T-helper 17 cell (primary cell): ENCODE measurements at places on chromosomes 7 and 10. TPM values are rescaled to one million over a fixed set of nuclear protein-coding genes. Genes with fewer than 3 reads are reported as not detected.

DNA sequence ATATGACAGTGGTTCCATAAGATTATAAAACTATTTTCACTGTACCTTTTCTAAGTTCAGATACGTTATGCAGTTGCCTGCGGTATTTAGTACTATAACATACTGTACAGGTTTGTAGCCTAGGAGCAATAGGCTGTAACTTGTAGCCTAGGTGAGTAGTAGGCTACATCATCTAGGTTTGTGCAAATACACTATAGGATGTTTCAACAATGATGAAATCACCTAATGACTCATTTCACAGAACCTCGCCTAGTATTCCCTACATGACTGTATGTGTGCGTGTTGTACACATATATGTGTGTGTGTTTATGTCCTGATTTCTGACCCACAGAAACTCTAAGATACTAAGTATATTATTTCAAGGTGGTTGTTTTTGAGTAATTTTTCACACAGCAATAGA lies 139.0 kb downstream of the HERPUD2 start:
- no peaks in the 10 kb centered on the region for H3K36me3 ChIP-seq
- H3K27ac ChIP-seq = no peak overlapping the region
- H3K27me3 ChIP-seq = peaks cover 29% of the 10 kb centered on the region
- H3K4me1 ChIP-seq = peaks cover 3% of the 10 kb centered on the region
- H3K4me3 ChIP-seq = no peak overlapping the region

ELAPOR2 gene
- 10.4 TPM for total RNA-seq

DNA sequence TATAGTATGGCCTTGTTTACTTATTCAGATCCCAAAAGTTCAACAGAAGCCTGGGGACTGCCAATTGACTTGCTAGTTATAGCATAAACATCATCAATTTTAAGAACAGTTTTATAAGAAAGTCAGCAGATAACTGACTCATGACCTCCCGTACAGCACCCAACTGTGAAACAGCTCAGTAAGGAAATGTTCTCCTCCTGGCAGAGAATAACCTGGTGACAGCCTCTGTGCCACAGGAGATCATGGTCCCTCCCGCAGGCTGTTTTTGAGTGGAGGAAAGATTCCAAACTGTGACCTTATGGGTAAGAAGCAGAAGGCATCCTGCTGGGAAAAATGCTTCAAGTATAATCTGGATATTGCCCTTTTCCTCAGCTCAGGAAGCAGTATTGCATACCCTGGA lies 182.5 kb downstream of the SEMA3D start:
- no peak for DNase-seq
- no peaks in the 10 kb centered on the region for H3K36me3 ChIP-seq
- no peak overlapping the region for H3K4me3 ChIP-seq
- H3K27me3 ChIP-seq = no peaks in the 10 kb centered on the region

DNA sequence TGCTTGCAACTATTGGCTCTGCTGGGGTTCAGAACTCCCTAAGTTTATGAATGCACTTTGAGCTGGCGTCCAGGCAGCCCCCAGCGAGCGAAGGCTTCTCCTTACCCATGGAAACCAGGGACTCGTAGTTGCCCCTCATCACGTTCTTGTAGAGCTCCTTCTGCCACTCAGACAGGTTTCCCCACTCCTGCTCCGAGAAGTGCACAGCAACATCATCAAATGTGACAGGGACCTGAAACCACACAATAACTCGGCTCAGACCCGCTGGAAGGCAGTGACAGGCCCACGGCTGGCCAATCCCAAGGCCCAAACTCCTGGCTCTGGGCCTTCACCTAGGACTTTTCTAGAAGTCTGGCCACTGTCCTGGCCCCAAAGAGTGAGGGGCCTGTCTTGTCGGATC lies 6.9 kb downstream of the ZNF777 start:
- DNase-seq = no peak
- H3K4me1 ChIP-seq = peaks cover 22% of the 10 kb centered on the region
- no peak overlapping the region for H3K4me3 ChIP-seq
- H3K27ac ChIP-seq = no peak overlapping the region

DNA sequence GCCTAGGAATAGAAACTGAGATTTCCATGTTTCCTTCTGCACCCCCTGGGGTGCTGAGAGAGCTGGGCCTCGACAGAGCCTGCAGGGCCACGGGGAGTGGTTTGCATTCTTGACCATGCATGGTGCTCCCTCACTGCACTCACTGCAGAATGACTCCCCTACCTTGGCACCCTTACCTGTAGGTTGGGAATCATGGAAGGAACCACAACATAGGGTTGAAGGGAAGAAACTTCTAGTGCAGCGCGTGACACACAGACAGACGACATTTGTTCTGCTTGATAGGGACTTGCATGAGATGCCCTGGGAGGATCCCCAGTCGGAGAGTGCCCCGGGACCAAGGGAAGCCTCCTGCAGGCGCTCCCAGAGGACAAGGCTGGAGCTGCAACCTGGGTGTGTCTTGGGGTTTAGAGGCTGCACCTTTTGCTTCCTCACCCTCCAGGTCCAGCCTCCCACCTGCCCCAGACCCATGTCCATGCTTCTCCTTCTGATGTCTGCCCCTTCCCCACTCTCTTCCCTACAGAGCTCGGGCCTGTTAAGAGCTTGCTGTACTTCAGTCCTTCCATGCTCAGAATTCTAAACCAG lies 245.2 kb downstream of the ABCA13 start:
- H3K4me3 ChIP-seq = no peak overlapping the region
- no peak for DNase-seq
- no peaks in the 10 kb centered on the region for H3K27me3 ChIP-seq
- no peaks in the 10 kb centered on the region for H3K36me3 ChIP-seq

PILRA gene
- 14.5 TPM for total RNA-seq

GRCh38 chr7:21507627-21508343 lies 35.1 kb upstream of the DNAH11 start:
- no peaks in the 10 kb centered on the region for H3K27me3 ChIP-seq
- no peak overlapping the region for H3K27ac ChIP-seq
- DNase-seq = no peak
- H3K4me3 ChIP-seq = no peak overlapping the region
- peaks cover 2% of the 10 kb centered on the region for H3K4me1 ChIP-seq

- DNase-seq = no peak
- no peak overlapping the region for H3K27ac ChIP-seq
- H3K36me3 ChIP-seq = no peaks in the 10 kb centered on the region
- H3K27me3 ChIP-seq = peaks cover 30% of the 10 kb centered on the region
- no peaks in the 10 kb centered on the region for H3K4me1 ChIP-seq
- H3K4me3 ChIP-seq = no peak overlapping the region
Measured at GRCh38 chr10:42952349-42952748, 124.5 kb upstream of the RET start.

GRCh38 chr10:88896372-88896993 lies 16.4 kb downstream of the STAMBPL1 start:
- peaks cover 47% of the 10 kb centered on the region for H3K4me1 ChIP-seq
- H3K4me3 ChIP-seq = no peak overlapping the region
- no peaks in the 10 kb centered on the region for H3K27me3 ChIP-seq
- peaks cover 5% of the 10 kb centered on the region for H3K36me3 ChIP-seq

DNA sequence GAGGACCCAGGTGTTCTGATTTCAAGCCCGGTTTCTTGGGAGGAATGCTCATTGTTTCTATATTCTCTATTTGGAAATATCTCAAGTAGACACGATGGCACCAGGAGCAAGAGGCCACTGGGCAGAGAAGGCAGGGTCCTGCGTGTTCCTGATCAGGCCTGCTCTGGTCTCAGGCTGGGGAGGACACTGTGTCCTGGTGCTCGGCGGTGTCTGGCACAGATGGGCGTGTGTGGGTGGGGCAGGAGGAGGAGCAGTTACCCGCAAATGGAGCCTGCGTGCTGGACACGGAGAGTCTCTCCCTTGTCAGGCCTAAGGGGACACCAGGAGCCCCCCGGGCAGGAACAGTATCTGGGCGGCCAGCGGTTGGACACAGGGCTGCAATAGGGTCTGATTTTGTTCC lies 25.9 kb upstream of the GOLGA7B start:
- H3K4me3 ChIP-seq = no peak overlapping the region
- H3K36me3 ChIP-seq = peaks cover 4% of the 10 kb centered on the region
- H3K27me3 ChIP-seq = peaks cover 6% of the 10 kb centered on the region
- H3K27ac ChIP-seq = no peak overlapping the region
- DNase-seq = no peak
- peaks cover 12% of the 10 kb centered on the region for H3K4me1 ChIP-seq

- no peak overlapping the region for H3K4me3 ChIP-seq
- no peak for DNase-seq
Measured at GRCh38 chr10:17497446-17498030, 43.1 kb upstream of the ST8SIA6 start.

ZNF394 gene
- total RNA-seq = 189 TPM

CDC14C gene
- total RNA-seq = not detected

PON3 gene
- total RNA-seq = not detected

SFTPA1 gene
- not detected for total RNA-seq

DNA sequence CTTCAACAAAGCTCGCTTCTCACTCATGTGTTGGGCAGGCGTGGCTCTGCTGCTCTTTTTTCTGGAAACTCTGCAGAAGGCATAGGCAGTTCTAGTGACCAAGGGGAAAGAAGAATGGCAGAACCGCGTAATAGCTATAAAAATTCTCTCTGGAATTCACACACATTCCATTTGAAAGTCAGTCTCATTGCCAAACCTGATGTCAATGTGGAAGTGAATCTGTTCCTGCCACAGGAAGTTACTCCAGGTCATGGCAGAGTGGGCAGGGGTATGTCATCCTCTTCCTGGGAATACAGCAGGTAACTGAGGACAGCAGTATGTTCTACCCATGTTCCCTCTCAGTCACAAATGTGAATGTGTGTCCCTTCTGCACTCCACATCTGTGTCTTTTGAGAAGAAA lies 8.2 kb upstream of the PAXIP1 start:
- H3K4me1 ChIP-seq = peaks cover 7% of the 10 kb centered on the region
- H3K27ac ChIP-seq = no peak overlapping the region
- H3K36me3 ChIP-seq = no peaks in the 10 kb centered on the region

AGMO gene
- total RNA-seq = not detected

- no peak overlapping the region for H3K27ac ChIP-seq
- peaks cover 24% of the 10 kb centered on the region for H3K27me3 ChIP-seq
- peaks cover 3% of the 10 kb centered on the region for H3K4me1 ChIP-seq
- H3K4me3 ChIP-seq = no peak overlapping the region
- no peaks in the 10 kb centered on the region for H3K36me3 ChIP-seq
- DNase-seq = no peak
Measured at GRCh38 chr7:138226745-138227279, 150.6 kb downstream of the AKR1D1 start.

GRID1 gene
- total RNA-seq = not detected

DNA sequence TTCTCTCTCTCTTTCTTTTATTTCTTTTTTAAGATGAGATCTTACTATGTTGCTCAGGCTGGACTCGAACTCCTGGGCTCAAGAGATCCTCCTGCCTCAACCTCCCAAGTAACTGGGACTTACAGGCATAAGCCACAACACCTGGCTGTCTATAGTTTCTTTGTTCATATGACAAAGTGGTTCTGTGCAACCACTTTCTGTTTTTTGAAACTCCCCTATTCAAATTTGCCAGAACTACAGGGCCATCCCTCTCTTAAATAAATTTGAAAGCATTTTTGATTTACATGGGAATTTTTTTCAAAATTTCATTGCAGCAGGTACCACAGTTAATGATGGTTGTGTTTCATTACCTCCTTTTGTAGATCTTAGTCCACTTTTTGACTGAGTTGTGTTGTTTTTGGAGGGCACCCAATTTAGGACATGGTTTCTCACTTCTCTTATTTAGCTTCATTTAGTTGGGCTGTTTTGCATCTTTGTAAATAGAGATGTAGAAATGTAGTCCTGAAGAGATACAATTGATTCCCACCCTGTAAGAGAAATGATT lies 119.2 kb downstream of the LRRC4 start:
- no peak for DNase-seq
- peaks cover 19% of the 10 kb centered on the region for H3K4me1 ChIP-seq
- H3K27ac ChIP-seq = no peak overlapping the region
- no peaks in the 10 kb centered on the region for H3K27me3 ChIP-seq
- peaks cover 4% of the 10 kb centered on the region for H3K36me3 ChIP-seq

GRCh38 chr10:72460284-72460876 lies 105.7 kb upstream of the DNAJB12 start:
- H3K36me3 ChIP-seq = peaks cover 6% of the 10 kb centered on the region
- no peaks in the 10 kb centered on the region for H3K4me1 ChIP-seq
- no peak overlapping the region for H3K4me3 ChIP-seq
- DNase-seq = no peak

DNA sequence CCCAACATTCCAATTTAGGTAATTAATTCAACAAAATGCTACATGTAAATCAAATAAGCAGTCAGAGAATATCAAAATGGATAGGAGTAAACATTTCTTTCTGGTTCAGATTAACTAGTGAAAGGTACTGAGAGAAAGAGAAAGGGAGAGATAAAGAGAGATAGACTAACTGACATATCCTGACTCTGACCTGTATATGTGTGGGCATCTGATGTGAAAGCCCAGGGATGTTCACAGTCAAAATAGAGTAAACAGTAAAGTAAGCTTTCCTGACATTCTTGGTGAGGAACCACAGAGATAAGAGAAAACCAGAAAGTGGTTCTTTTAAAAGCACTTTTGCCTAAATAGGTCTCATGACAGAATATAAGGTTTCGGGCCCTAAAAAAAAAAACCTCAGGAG lies 37.5 kb upstream of the ANK3 start:
- no peaks in the 10 kb centered on the region for H3K27me3 ChIP-seq
- DNase-seq = no peak
- no peak overlapping the region for H3K27ac ChIP-seq
- no peak overlapping the region for H3K4me3 ChIP-seq
- peaks cover 25% of the 10 kb centered on the region for H3K4me1 ChIP-seq

GRCh38 chr7:45102785-45103712 lies 8.4 kb downstream of the TBRG4 start:
- H3K27me3 ChIP-seq = no peaks in the 10 kb centered on the region
- DNase-seq = no peak
- H3K27ac ChIP-seq = no peak overlapping the region

DNA sequence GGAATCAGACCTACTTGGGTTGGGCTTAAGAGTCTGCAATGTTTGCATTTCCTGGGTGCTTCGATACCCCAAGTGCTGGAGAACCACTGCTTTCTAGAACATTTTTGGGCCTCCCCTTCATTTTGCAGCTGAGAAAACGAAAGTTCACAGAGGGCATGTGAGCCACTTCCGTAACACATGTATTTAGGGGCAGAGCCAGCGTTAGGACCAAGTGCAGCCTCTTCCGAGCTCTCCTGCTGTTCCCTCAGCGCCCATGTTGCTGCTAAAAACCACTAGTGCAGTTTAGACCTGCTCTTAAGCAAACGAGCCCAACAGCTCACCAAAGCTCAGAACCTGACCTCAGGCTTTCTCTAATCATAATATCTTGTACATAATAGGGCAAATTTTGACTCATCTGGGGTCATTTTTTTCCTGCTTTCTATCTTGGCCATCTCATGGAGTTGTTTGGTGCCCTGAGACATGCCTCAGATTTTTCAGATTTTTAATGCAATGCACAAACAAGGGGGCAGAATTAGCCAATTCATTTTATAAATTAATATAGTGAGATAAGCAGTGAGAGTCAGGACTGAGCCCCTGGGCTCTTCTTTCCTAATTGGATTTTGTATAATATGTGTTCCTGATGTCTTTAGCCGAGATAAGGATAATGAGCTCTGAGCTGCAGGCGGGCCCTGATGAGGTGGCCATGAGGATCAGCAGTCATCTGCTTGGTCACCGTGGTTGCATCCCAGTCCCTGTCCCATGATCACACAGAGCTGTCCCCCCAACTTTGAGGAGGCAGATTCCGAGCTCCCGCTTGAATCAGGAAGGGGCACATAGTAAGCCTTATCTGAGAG lies 12.9 kb downstream of the BAG3 start:
- H3K27ac ChIP-seq = peak overlapping the region; percentile 96
- H3K27me3 ChIP-seq = no peaks in the 10 kb centered on the region
- peak; percentile 30 for DNase-seq

PNLIP gene
- total RNA-seq = not detected

ANAPC16 gene
- total RNA-seq = 69.5 TPM

SPAG6 gene
- not detected for total RNA-seq

ZNF736 gene
- 28.3 TPM for total RNA-seq

FAM25C gene
- not detected for total RNA-seq

ACTL6B gene
- total RNA-seq = not detected

CD36 gene
- 8.7 TPM for total RNA-seq
